ENCODE measurements at places on chromosomes 5 and 9.

- DNase-seq = no peak
Observed at GRCh38 chr9:132935026-132935425, 9.4 kb downstream of the TSC1 start.

DNA sequence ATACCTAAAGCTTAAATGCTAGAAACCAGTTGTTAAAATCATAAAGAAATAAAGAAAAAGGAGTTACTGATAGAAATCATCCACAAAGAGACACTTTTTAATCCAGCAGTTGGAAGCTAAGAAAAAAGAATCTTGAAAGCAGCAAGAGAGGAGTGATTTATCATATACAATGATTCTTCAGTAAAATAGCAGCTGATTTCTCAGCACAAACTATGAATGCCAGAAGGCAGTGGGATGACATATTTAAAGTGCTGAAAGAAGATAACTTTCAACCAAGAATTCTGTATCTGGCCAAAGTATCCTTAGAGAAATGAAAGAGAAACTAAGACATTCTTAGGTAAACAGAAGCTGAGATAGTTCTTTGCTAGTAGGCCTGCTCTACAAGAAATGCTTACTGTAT, 366.0 kb downstream of the HTR1A start:
- DNase-seq = no peak

- DNase-seq = no peak
Observed at GRCh38 chr5:85441156-85441555, 1056.5 kb upstream of the EDIL3 start.

- no peak for DNase-seq
Observed at GRCh38 chr9:76737154-76737902, 26.9 kb upstream of the PCA3 start.

- no peak for DNase-seq
Observed at GRCh38 chr5:151772846-151773561, 1.2 kb downstream of the G3BP1 start.

- DNase-seq = no peak
Observed at GRCh38 chr5:61028382-61028781, 83.4 kb downstream of the NDUFAF2 start.
